HEK293T (cell line): ENCODE measurements at places on chromosomes 1 and 21.

GRCh38 chr1:93689521-93690223 lies 8.0 kb upstream of the BCAR3 start:
- DNase-seq, result no peak

DNA sequence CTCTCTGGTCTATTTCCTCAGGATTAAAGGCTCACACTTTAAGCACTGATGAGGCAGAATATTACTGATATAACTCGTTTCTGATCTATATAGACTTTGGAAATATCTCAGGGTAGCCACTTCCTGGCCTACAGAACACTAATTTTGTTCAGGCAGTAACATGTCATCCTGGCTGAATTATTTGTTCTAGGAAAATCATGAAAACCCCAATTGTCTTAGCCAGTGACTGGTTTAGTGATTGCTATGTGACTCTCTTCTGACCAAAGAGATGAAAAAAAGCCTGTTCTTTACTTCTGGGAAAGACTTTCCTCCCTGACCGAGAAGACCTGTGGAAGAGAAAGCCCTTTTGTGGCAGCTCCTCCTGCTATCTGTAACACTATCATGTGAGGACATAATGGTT lies 453.7 kb downstream of the SETD4 start:
- no peak for DNase-seq

- DNase-seq, result no peak
These were observed 171.2 kb downstream of the LMX1A start for GRCh38 chr1:165185161-165185889.

DNA sequence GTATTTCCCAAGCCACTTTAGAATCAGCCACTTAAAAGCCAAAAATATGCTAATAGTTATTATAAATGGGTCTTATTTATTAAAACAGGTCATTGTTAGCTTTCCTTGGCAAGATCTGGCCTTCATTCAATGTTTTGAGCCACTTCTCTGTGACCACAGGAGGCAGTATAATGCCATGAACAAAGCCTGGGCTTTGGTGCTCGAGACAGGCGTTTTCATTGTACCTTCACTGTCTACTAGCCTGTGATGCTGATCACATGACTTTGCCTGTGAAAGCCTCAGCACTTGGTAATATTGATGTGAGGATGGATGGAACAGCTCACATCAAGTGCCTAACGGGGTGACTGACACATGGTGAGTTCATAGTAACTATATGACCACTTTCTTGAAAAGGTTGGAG lies 217.0 kb downstream of the RWDD3 start:
- peak; percentile 36 for DNase-seq

GRCh38 chr1:23448846-23449245 lies 24.3 kb upstream of the TCEA3 start:
- DNase-seq, result no peak

DNA sequence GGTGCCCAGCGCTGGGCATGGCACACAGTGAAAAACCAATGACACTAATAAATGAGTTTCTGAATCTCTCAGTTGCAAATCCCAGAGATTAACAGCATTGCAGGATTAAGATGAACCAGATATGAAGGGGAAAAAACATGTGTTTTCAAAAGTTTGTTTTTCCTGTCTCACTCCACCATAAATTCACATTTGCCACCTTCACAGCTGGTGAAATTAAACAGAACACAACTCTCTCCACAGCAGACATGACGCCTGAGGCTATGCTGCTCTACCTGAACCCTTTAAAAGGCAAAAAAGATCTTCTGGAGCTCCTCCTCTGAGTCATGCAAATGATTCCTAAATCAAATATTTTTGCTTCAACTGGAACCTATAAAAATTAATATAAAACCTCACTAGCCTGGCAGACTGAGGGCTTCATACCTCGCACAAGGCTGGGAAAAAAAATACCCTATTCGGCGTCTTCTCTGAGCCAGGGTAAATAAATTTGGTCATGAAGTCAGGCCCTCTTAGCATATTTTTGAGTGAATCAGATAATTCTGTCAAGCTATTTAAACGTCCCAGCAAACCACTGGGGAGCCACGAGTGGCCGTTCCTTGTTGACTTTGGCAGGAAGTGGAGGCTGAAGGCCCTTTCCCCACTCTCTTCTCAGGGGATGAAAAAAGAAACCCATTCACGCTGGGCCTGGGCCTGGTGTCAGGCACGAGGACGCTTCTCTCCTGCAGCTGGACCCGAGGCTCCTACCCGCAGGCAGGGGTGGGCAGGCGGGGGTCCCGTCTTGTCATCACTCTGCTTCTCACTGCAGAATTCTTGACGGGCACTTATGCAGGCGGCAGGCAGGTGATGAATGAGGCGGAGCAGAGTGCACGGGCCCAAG lies 53.0 kb downstream of the DMRTB1 start:
- no peak for DNase-seq
